ENCODE measurements at places on chromosomes 7 and 10.
A peak's percentile ranks its signal among the peaks of the same experiment; 100 is the strongest.

GRCh38 chr10:111656066-111656465 lies 527.5 kb downstream of the GPAM start:
- no peak for DNase-seq

DNA sequence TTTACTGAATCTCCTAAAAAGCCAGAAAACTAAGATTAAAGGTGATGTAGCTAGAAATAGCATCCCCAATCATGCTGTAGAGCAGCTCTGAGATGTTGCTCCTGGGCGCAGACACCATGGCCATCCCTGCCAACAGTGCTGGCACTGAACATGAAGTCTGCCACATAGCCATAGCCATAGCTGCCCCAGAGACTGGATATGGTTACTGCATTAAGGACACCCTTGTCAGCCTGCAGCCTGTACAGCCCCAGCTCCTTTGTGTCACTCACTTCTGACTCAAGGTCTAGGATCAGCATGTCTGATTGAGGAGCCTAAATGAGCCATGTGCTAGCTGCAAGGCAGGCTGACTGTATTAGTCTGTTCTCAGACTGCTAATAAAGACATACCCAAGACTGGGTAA lies 284.6 kb downstream of the RPS24 start:
- no peak for DNase-seq

- DNase-seq, result peak; percentile 7
Measured at GRCh38 chr7:26853788-26854393, 10.5 kb downstream of the SKAP2 start.

- no peak for DNase-seq
Measured at GRCh38 chr10:2772816-2773631, 294.3 kb upstream of the PFKP start.

- peak; percentile 59 for DNase-seq
Measured at GRCh38 chr10:58414270-58415041, 29.2 kb downstream of the TFAM start.

- no peak for DNase-seq
Measured at GRCh38 chr7:68980011-68980410, 618.3 kb upstream of the AUTS2 start.

- DNase-seq, result no peak
Measured at GRCh38 chr7:102203218-102203617, 83.5 kb upstream of the SH2B2 start.

Measured in AG08396 (cell line).